Fibroblast of the aortic adventitia (primary cell): ENCODE measurements at places on chromosomes 1 and 21.

- DNase-seq, result no peak
Measured at GRCh38 chr1:67224856-67225255, 58.6 kb downstream of the IL23R start.

GRCh38 chr1:198686069-198686728, 47.4 kb downstream of the PTPRC start:
- peak; percentile 76 for DNase-seq

DNA sequence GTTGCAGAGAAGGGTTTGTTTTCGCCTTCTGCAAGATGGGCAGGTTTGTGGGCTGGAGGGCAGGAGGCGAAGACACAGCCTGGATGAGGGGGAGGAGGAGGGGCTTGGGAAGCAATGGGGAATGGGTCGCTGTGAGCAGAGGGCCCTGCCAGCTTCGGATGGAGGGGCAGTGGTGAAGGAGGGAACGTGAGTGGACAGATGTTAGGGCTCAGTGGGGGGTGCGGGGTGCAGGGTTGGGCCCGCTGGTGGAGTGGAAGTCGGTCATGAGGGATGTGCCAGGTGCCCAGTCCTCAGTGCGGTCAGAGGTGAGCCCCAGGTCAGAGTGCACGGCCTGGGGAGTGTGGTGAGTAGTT, 55.5 kb upstream of the ABCG1 start:
- DNase-seq, result no peak

- no peak for DNase-seq
Measured at GRCh38 chr1:154840269-154841176, 29.6 kb downstream of the KCNN3 start.

- DNase-seq, result no peak
Measured at GRCh38 chr1:221356693-221357092, 385.2 kb downstream of the DUSP10 start.

DNA sequence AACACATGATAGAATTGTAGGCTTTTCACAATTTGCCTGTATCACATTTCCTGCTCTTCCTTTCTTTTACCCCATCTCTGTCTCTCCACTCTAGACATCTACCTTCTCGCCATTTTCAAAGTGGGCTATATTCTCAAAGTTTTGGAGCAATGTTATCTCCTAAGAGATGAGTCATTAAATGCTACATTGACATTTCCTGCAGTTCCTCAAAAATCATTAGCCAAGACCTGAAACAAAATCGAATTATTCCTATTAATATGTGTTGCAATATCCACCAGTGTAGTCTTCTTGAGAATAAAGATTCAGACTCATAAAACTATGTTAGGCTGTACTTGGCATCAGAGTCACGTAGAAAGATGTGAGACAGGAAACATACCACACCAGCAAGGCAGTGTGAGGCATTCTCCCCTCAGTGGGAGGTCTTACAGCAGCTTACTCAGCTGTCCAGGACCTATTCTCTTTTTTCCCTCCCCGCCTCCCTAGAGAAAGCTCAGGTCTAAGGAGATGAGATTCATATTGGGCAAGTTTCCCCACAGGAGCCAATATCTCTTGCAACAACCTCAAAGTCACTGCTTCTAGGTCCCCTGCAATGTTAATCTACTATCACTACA, 38.8 kb downstream of the FRRS1 start:
- peak; percentile 69 for DNase-seq

DNA sequence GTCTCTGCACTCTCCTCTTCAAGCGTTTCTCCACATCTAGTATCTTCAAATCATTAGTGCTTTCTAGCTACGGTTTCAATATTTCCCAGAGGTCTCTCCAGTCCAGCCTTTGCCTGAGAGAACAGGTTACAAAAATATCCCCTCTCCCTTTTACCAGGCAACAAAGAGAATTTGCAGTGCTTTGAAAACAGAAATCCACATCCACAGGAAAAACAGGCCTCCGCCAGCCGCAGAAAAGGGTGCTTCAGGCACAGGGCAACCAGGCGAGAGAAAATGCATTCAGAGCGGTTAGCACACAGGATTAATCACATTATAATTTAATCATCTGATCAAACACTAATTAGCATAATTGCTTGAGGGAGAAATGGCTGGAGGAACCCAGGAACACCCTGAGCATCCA, 13.8 kb downstream of the DSCAM start:
- DNase-seq, result no peak

DNA sequence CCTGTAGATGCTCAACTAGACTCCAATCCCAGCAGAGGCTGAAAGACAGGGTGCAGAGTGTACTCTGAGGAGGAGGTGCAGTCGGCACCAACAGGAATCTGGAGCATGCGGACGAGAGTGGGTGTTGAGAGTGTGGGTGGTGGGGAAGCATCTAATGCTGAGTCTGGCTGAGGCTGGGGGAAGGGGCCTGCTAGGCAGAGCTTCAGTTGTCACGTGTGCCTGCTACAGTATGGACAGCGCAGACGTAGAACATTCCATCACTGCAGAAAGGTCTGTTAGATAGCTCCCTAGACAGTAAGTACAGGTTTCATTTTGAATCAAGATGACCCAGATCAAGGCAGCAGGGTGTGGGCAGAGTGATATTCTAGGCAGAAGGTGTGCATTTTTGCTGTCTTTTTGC, 23.1 kb downstream of the SNAP47 start:
- no peak for DNase-seq

- no peak for DNase-seq
Measured at GRCh38 chr1:222106377-222106776, 364.5 kb upstream of the DUSP10 start.

- no peak for DNase-seq
Measured at GRCh38 chr1:53127546-53127945, 14.9 kb downstream of the SLC1A7 start.

DNA sequence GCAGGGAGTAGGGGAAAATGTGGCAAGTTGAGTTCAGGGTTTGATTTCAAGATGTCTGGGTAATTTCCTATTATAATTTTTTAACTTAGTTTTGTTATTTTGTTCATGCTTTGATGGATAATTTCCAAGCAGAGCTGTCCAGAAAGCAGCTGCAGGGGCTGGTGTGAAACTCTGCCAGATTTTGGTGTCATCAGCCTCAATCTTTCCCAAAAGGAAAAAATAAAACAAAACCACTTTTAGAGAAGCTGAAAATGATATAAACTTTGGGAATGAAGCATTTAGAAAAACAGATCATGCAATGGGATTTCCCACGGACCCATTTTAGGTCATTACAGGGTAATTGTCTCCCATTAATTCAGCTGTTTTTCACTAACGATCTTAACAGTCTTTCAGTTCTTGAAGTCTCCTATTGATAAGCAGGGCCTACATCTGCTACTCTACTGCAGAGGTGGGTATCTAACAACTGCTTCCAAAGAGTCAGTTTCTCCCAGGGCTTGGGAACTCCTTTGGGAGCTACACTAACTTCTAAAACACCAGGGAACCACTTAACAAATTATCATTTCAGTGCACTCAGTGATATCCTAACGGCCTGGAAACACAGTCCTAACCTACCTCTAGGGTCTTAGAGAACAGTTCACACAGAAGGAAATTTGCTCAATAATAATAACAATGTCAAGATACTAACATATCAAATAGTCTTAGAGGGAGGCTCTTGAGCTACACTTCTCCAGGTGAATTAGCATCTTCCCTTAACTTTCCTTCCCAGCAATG, 12.3 kb downstream of the ZNF436 start:
- peak; percentile 25 for DNase-seq

- DNase-seq, result peak; percentile 53
Measured at GRCh38 chr1:67689267-67690017, 4.4 kb downstream of the GADD45A start.

DNA sequence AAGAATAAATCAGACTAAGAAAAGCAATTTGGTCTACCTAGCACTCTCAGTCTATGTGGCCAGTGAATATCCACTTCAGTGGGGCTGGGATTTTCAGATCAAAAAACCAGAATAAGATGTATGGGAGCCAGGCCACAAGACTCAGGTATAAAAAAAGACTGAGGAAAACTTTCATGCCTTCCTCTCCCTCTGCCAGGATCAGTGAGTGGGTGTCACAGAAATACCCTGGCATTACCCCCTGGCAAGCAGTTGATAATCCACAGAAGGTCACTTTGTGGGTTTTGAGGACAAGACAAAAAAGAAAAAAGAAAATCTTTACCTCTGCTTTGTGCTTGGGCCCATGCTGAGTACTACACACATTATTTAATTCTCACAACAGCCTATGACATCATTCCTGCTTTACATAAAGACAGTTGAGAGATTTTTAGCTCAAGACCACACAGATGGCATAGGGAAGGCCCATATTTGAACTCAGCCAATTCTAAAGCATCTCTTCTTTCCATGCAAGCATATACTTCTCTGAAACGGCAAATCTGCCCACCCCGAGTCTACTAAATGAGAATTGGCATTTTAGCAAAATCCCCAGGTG, 57.6 kb downstream of the DESI2 start:
- no peak for DNase-seq

DNA sequence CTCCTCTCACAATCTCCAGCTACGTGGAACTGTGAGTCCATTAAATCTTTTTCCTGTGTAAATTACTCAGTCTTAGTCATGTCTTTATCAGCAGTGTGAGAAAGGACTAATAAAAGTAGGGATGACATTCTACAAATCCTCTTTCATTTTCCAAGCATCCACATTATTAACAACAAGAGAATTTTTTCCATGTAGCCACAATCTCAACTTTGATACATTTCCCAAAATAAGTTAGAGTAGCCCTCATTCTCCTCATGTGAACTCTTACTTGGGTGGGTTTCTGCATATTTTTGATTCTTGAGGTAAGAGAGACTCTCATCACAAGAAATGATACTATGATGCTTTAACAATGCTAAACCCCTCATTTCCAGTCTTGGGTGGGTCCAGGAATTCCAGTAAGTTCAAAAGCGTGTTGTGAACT, 52.8 kb downstream of the TNFSF18 start:
- peak; percentile 72 for DNase-seq

- peak; percentile 94 for DNase-seq
Measured at GRCh38 chr1:218942431-218942830, 231.2 kb upstream of the LYPLAL1 start.

DNA sequence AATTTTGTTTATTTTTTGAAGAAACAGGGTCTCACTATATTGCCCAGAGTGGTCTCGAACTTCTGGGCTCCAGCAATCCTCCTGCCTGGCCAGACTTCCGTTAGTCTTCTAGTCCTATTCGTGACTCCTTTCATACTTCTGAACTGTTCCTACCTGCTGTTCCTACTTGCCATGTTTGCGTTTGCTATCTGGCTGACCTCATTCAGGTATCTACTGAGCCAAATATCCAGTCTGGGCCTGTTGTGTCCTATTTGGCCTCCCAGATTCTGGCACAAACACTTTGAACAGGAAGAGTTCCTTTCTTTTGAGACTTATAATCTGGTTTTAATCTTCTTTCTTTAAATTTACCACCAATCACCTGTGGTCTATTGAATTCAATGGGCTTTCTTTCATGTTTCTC, 6.9 kb upstream of the NR1I3 start:
- DNase-seq, result no peak

DNA sequence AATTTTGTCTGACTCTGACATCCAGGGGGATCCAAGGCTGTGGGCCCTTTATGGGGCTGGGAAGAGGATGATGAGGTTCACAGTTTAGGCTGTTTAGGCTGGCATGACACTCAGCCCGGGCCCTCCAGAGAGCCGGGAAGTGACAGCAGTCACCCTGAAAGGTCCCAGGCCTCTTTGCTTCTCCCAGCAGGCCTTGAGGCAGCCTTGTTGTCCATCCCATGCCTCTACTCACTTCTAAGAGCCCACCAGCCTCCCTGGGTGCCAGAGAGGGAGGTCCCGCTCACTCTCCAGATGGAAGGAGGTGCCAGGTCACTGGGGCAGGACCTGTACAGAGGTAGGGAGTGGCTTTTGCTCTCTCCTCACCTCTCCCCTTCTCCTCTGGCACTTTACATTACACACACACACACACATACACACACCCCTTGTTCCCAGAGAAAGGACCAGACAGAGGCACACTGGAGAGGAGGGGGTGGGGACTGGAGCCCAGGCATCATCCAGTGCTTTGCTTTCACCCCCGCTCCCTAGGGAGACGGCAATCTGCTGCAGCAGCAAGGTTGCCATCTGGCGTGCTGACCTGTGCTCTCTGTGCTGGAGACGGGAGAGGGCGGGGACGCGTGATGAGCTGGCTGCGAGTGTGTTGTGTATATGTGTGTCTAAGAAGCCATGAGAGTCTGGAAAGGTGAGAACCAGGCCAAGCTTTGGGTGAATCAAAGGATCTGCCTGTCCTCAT, 4.6 kb downstream of the KLHDC8A start:
- peak; percentile 41 for DNase-seq

DNA sequence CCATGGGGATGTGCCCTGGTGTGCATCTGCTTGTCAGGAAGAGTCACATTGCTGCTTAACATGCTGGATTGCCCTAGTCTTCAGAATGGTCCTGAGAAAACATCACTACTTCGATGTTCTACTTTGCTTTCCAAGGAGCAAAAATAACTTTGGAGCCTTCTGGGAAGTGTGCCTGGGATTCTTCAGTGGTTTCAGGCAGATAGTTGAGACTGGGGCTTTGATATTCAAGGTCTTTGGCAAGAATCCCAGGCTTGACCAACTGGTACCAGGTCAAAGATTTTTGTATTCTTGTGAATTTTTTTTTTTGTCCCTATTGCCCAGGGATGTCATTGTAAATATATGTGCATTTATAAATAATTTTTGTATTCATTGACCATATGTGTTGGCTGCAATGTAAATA, 51.4 kb downstream of the LRIG2 start:
- peak; percentile 47 for DNase-seq

DNA sequence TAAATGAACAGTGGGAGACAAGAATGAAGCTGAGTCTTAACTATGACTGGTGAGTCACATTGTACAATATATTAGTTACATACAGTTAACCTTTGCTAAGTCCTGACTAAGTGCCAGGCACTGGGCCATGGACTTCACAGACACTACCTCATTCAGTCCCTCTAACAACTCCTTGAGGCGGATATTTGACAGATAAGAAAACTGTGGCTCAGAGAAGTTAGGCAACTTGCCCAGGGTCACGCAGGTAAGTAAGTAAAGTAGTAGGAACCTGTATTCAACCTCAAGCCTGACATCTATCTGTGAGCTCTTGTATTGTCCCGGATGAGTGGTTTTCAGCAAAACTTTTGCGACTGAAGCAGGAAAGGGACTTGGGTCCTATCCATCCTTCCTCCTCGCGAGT, 62.1 kb downstream of the GNG12 start:
- DNase-seq, result peak; percentile 78

DNA sequence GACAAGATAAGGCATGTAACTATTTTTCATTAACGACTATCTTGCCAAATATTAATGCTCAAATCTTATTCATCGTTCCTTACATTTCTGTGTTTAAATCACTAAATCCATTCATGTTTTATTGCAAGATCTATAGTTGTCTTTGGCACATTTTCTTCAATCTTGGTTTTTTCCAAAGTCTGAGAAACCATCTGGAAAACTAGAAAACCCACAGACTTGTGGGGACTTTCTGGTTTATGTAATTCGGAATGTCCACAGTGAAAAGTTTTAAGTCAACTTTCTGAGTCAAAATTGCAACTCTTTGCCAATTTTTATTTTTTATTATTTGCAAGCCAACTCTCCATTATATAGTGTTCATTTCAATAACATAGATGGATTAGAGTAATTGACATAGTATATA, 520.8 kb upstream of the ADAMTS5 start:
- peak; percentile 12 for DNase-seq

DNA sequence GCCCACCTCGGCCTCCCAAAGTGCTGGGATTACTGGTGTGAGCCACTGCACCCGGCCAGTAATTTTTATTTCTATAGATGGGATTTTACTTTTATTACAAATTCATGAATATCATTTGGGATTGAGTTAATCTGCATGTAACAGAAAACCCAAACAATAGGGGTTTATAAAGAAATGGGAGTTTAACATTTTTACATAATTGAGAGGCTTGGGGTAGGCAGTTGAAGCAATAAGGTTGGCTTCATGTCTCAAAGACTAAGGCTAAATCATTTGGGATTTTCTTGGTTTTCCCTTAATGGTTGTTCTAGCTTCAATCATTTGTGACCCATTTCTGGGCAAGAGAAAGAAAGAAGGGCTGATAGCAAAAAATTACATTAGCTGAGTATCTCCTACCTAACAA, 118.7 kb upstream of the FOXD3 start:
- DNase-seq, result no peak
